Adrenal gland (tissue), 19 donors: ENCODE measurements at places on chromosomes 5 and 9. TPM values are rescaled to one million over a fixed set of nuclear protein-coding genes. Genes with fewer than 3 reads are reported as not detected.

SLC46A2 gene
- not detected for total RNA-seq

DNA sequence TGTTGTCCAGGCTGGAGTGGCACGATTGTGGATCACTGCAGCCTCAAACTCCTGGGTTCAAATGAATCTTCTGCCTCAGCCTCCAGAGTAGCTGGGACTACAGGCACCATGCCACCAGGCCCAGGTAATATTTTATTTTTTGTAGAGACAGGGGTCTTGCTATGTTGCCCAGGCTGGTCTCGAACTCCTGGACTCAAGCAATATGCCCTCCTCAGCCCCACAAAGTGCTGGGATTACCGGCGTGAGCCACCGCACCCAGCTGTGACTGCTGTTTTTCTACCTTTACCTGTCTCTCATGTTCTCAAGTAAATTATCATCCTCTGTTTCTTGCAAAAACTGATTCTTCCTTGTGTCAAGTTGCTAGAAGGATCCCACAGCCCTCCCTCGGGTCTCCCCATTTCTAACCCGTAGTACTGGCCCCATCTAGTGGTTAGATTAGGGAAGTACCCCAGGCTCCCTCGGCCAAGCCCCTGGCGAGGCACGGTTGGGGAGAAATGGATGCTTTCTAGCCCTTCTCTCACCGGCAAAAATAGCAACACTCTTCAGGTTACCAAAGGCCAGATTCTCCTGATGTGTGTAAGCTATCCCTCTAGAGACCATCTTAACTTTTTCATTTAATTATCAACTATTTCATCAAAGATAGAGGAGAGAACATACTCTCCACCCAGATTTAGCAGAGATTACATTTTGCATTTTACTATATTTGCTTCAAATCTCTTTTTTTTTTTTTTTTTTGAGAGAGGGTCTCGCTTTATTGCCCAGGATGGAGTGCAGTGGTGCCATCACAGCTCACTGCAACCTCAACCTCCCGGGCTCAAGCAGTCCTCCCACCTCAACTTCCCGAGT lies 19.2 kb upstream of the TOR1B start:
- peak; percentile 80 for DNase-seq

DNA sequence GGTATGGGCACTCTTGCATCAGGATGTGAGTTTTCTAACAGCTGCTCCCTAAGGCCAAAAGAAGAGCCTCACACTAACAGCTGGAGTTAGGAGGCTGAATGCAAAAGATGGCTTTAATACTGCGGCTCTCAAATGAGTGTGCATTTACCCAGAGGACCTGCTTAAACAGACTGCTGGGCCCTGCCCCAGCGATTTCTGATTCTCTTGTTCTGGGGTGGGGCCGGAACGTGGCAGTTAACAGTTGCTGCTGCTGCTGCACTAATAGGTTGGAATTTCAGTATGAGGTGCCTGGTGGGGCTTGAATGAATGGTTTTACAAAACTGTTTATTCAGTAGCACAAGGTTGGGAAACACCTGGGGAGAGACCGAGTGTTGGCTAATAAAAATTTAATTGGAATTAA lies 26.1 kb downstream of the HMGCR start:
- no peak for DNase-seq

- peak; percentile 97 for DNase-seq
Observed at GRCh38 chr5:179818746-179819295, 1.9 kb upstream of the SQSTM1 start.

DNA sequence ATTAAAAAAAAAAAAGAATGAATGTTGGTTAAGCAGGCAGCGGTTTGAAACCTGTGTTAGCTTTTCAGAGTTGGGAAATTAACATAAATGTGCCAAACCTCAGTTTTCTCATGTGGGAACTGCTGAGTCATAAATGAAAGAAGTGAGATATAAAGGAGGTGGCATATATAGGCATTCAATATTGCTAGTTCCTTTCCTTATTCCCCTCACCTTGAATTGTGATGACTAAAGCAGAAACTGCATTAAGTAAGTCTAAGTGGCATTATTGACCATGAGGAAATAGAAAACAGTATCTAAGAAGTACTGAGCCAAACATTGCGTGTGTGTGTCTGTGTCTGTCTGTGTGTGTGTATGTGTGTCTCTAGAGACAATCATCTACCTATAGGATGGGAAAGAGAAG lies 691.2 kb downstream of the TLR4 start:
- no peak for DNase-seq

DNA sequence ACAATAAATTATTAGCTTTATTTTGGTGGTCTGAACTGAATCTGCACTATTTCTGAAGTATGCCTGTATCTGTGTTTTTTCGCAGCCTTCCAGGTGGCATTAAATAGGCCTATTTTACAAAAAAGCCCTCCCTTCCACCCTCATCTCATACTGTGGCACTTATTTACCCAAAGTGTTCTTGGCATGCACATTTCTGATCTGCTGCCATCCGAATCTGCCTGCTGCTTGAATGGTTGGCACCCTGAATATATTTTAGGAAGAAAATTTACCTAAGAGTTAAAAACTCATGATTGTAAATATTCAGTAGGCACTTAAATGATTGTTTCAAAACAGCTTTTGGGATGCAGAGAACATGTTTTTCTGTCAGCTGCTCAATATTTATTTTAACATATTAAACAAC lies 150.1 kb downstream of the SLC28A3 start:
- DNase-seq, result no peak

DNA sequence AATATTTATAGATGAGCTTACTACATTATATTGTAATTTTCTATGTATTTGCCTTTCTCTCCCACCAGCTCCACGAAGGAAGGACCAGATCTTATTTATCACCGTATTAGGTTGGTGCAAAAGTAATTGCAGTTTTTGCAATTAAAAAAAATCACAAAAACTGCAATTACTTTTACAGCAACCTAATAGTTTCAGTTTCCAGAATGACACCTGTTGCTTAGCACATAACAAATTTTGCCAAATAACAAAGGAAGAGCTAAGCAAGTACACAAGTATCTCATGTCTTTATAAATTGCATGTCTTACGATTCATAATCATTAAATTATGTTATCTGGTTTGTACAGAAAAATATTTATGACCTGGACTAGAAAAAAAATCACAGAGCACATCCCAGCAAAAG lies 45.9 kb downstream of the AGXT2 start:
- no peak for DNase-seq

GRCh38 chr9:111838439-111838838 lies 43.7 kb upstream of the SHOC1 start:
- DNase-seq, result no peak

DNA sequence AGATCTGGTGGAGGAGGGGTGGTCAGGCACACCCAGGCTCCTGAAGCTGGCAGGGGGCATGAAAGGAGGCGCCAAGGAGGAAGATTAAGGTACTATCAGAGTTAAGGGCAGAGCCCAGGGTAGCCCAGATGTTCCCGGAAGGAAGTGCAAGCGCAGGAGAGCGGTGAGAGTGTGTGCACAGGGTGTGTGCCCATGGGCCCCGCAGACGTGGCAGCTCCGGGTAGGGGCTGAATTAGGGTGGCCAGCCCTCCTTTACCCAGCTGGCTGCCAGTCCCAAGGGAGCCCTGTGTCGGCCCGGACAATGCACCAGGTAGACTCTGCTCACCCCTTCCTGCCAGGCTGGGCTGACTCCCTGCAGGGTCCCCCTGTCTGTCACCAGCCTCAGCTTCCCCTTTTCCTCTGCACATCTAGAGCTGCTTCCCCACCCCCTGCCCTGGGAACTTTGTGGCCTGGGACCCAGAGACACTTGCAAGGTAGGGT lies at the start of gene SMIM33:
Gene SMIM33, plus strand, starts transcription at position 184 of the 480 bp plus-strand sequence. Its CDS starts 118 bp downstream, at position 302.
- DNase-seq, result no peak

- DNase-seq, result no peak
Observed at GRCh38 chr9:24118190-24118589, 292.1 kb upstream of the ELAVL2 start.

DNA sequence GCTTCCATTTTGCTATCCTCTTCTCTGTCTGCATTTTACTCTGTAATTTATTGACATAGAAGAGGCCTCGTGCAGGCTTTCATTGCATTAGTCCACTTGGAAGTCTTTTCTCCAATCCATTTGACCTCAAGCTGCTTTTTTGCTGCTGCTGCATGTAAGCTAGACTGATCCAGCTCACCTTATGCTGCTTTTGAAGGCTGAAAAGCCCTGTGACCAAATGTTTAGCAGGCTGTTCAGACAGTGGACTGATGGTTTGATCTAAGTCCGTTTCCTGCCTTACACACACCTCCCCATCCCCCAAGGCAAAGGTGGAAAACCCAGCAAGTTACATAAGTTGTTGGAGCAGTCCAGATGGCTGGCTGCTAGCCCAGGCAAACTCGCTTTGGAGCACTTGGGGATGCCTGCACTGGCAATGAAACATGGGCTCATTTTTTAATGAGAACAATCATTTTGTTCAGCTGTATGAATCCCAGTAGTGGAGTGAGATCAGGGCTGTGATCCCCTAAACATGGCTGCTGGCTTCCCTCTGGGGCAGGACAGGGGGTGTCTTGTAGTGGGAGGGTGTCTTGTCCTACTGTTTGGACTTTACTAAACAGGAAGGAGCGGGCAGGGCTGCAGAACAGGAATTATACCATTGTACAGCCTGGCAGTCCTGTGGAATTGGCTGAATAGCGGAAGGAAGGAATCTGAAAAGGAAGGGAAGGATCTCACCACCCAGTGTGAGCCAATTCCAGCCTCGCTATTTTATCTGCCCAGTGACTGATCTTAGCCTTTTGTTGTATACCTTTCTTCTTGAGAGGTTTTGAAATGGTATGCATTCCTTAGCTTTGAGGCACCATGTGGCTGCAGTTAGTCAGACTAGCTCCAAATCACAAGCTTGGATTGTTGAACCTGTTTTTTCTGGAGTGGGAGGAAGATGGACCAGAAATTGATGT lies 212.0 kb downstream of the ARHGAP26 start:
- peak; percentile 62 for DNase-seq

LHFPL2 gene
- 14.8 TPM for total RNA-seq

DNA sequence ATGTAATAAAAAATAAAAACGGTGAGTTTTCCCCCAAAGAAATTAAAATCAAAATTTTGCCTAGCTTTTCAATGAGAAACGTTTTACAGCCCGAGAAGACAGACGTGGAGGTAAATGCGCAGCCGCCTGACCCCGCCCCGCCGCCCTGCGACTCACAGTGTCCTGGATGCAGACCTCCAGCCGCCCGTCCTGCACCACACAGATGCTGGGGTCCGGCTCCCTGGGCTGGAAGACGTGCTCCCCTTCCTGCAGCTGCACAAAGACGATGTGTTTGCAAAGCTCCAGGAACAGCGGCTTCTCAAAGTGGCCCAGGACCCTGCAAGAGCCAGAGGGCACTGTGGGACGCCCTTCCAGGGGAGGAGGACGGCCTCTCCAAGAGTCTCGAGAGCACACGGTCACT lies 7.7 kb downstream of the PNPLA7 start:
- no peak for DNase-seq

GABRA6 gene
- not detected for total RNA-seq

DNA sequence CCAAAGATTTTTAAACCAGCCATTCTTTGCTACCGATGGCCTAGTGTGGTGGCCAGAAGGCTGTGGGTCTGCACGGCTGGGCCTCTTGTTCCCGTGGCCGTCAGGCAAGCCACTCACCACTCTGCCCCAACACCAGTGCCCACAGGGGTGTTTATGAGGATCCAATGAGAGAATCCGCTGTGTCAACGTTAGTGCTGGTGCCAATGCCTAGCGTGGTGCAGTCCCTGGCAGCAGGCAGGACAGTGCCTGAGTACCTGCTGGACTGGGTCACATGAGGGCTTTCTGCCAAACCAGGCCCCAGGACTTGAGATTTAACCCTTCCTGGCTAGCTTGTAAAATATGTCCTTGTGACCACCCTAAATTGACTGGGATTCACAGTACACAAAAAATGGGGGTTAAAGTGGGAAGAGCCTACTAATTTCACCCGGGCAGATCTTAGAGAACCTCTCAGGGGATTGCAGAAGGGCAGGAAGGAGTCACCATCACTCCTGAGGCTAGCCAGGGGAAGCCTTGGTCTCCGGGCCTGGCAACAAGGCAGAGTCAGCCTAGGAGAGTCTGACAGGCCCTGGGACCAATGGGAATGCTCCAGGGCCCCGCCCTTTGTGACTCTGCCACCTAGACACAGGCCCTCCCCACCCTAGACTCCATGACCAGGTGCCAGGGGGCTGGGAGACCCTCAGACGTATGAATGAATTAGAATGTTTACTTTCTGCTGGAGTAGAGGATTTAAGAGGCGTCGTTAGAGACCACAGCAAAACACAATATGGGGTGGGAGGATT lies 63.2 kb upstream of the FSTL4 start:
- no peak for DNase-seq

GRCh38 chr9:571066-571465 lies 270.4 kb upstream of the DMRT1 start:
- no peak for DNase-seq

NOXA1 gene
- 8.1 TPM for total RNA-seq

GRCh38 chr9:115883467-115884329 lies 269.9 kb upstream of the PAPPA start:
- DNase-seq, result no peak

FBP2 gene
- total RNA-seq, result not detected

DNA sequence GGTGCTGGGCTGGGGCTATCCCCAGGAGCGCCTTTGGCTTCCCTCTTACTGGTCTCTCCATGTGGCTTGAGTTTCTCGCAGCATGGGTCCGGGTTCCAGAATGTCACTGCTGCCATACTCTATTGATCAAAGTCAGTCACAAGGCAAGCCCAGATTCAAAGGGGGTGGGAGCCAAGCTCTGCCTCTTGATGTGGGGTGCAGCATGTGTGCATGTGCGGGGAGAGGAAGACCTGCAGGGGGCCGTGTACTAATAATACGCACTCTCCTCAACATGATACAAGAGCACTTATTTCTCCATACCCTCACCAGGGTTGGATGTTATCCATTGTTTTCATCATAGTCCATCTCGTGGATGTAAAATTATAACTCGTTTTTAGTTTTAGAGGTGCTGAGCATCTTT lies 81.2 kb downstream of the NDFIP1 start:
- no peak for DNase-seq

- DNase-seq, result peak; percentile 63
Observed at GRCh38 chr9:124297551-124297901, 39.8 kb downstream of the NEK6 start.

- DNase-seq, result no peak
Observed at GRCh38 chr9:84542554-84542953, 127.0 kb upstream of the NTRK2 start.

C9 gene
- 0.18 TPM for total RNA-seq

GRCh38 chr5:73946278-73946677 lies 320.3 kb downstream of the ARHGEF28 start:
- DNase-seq, result no peak

DNA sequence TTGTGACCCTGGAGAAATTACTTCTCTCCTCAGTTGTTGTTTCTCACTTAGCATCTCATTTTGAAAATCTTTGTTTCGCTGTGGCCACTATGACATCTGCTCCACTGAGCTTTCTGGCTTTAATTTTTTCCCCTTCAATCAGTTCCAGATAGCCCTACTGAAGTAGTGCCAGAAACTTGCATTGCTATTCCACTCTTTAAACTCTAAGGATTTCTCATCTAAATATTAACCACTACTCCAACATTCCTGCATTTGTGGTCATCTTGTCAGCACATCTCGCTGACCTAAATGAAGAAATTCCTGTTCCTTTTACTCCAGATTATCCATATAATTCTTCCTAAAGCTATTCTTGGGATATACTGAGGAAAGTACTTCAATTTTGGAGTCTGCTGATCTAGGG lies 15.3 kb upstream of the NOL6 start:
- DNase-seq, result no peak
